Motor neuron (in vitro differentiated cells): ENCODE measurements at places on chromosomes 16 and 17.

DNA sequence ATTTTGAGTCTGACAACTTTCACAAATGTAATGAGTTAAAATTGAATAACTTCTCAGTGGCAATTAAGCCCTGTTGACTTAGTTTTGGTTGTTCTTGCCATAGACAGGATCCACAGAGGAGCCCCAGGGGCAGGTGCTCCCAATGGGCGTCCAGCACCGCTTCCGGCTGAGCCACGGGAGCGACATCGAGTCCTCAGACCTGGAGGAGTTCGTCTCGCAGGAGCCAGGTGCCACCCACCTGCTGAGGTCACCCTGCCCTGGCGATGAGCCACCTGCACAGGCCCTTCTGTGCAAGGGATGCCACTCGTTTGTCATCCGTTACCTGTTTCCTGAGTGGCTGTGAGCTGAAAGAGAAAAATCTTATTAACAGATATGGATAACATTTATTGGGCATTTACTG is 10.7 kb downstream of the CCDC40 start:
- ATAC-seq = no peak

- ATAC-seq = no peak
These were observed 104.6 kb downstream of the RAP1GAP2 start for GRCh38 chr17:2900842-2901241.

DNA sequence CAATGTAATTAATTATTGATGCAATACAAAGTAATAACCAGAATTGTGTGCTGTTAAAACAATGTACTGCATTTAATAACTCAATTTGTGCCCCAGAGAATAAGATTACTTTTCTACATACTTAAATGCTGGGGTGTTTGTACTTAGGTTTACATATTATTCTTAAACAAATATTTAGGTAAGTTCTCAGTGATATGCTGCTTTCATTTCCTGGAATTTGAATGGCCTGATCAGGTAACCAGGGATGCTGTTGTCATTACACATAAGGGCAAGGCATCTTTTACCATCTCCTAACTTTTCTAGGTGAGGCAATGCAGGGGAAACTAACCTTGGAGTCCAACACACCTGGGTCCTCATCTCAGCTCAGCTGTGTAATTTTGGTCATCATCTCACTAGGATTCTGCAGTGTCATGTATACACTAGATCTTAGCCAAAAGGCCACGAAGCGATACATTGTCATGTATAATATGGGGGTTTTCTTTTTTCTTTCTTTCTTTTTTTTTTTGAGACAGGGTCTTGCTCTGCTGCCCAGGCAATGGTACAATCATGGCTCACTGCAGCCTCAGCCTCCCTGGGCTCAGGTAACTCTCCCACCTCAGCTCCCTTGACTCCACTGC is 45.2 kb downstream of the MYO1D start:
- no peak for ATAC-seq

GRCh38 chr17:81959362-81960129 is 1.4 kb downstream of the NOTUM start:
- ATAC-seq = peak; percentile 87

DNA sequence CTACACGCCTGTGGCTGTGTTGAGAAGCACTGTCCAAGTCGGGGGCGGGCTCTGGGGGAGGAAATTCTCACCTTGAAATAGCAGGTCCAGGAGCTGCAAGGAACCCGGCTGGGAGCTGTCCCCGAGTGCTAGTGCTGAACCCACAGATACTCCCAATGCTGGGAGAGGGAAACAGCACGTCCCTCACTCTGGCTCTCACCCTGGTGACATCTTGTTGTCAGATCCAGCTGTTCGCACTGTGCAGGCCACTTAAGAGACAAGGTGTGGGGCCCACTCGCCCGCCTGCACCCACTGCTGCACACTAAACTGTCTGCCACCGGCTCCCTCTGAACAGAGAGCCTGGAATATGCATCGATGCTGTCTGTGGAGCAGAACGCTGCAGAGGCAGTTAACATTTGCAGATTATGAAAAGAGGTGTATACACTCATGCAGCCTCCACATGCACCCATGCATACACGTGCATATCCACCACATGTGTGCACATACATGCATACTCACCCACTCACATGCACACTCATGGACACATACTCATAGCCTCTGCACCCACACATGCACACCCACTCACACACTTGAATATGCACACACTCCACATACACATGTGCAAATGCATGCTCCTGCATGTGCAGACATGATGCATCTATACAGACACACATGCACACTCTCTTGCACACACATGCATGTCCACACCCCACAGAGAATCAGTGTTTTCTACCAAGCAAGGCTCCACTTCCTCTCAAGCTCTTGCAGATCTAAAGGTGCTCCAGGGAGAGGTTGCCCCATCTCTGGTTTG is 42.0 kb downstream of the MGAT5B start:
- peak; percentile 46 for ATAC-seq

DNA sequence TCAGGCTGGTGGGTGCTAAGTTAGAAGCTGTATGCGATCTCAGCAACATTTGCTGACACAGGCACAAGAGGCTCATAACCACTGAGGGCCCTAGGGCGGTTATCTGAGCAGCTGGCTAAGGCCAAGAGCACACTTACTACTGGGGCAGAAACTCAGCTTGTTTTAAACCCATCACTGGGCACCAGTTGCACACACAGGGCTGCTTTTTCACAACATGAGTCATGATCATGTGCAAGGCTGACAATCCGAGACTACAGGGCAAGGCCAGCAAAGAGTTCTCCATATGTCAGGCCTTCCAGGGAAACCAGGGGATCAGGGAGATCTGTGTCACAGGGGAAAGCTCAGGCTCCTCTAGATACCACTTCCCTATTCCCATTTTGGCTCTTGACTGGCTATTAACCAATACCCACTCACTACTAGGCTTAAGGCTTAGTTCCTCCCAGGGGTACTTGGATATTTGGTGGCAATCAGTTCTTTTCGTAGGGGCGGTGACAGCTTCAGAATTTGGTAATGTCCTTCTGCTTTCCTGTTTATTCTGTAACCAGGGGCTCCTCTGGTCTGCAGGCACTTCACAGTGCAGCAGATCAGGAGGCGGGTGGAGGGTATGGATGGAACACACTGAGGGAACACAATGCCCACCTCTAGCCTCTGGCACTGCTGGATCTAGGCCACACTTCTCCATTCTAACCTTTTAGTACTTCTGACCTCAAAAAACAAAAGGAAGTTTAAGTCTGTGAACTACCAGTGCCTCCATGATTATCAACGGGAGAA is 44.9 kb upstream of the ERN1 start:
- ATAC-seq = peak; percentile 98

DNA sequence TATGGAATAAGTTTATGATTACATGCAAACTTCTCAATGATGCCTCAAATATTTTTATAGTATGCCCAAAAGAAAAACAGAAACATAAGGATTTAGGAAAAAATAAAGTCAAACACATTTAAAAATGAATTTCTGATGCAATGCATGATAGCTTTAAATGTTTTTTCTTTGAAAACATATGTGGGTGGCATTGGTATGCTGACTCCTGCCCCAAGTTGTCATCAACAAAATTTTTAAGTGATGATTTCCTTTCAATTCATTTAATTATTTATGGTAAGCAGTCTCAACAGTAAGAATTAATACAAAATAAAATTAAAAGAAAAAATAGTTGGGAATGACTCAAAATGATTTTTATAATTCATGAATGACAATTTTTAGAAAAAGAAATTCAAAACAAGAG is 104.9 kb downstream of the CEP112 start:
- ATAC-seq = no peak

GRCh38 chr17:4566785-4567184 is 6.4 kb upstream of the GGT6 start:
- peak; percentile 89 for ATAC-seq

GRCh38 chr17:27764589-27764988 is 35.7 kb downstream of the NOS2 start:
- ATAC-seq = no peak

GRCh38 chr17:77465358-77466041 is 324.7 kb downstream of the SEC14L1 start:
- ATAC-seq = peak; percentile 76

- ATAC-seq = peak; percentile 43
These were observed 19.9 kb upstream of the ZC3H18 start for GRCh38 chr16:88550246-88550661.

- ATAC-seq = no peak
These were observed 17.0 kb upstream of the CDH15 start for GRCh38 chr16:89154390-89155183.

DNA sequence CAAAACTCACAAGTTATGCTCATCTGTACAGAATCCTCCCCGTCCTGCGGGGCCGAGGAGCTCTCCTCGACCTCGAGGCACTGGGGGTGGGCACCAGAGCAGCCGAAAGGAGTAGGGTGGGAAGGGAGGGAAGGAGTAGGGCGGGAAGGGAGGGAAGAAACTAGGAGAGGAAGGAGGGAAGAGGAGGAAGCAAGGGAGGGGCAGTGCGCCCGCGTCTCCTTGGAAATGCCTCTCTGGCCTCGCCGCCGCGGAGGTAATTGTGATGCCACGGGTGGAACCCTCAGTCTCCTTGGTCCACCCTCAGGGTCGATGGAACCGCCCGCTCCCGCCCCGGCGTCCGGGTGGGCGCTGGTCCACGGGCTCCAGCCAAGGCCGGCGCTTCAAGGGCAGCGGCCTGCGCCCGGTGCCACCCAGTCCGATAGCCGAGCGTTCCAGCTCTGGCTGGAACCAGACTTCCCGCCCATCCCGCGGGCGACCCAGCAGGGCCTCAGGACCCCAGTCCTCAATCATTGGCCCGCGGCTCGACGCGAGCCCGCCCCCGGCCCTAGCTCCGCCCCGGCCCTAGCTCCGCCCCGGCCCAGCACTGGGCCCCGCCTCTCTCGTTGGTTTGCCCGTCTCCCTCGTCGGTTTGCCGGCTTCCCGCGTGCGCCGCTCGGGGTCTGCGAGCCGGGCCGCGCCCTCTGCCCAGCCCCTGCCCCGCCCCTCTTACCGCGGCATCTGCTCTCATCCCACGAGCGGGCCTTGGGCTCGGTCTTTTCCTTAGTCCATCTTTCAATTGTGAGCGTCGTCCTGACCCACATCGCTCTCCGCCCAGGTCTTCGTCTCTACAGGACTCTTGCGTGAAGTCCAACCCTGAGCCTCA is 596 bp downstream of the PROCA1 start:
- ATAC-seq = peak; percentile 92

DNA sequence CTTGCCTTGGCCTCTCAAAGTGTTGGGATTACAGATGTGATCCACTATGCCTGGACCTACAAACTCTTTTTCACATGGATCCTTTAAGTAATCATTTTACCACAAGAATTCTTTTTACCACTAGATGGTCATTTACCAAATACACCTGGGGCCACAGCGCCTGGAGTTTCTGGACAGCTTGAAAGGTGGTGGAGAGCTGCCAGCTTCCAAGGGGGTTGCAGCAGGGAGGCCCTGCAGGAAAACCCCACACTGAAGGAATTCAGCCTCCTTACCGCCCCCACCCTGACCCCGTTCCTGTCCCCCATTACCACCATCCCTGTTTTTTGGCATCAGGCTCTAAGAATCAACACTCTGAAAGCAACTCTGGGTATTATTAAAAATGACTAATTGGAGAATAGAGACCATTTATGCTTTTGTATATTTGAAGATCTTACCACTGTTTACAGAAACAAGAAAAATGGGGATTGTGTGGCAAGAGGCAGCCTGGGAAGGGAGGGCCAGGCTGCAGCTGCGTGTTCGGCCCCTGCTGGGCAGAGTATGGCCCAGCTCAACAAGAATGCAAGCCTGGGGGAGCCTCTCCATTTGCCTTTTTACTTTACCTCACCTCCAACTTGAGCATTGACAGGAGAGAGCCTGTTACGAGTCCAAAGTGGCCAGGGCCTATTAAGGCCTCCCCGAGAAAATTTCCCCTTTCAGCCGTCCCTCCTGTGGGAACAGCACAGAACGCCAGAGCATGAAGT is 209.9 kb downstream of the ZFHX3 start:
- ATAC-seq = peak; percentile 66

DNA sequence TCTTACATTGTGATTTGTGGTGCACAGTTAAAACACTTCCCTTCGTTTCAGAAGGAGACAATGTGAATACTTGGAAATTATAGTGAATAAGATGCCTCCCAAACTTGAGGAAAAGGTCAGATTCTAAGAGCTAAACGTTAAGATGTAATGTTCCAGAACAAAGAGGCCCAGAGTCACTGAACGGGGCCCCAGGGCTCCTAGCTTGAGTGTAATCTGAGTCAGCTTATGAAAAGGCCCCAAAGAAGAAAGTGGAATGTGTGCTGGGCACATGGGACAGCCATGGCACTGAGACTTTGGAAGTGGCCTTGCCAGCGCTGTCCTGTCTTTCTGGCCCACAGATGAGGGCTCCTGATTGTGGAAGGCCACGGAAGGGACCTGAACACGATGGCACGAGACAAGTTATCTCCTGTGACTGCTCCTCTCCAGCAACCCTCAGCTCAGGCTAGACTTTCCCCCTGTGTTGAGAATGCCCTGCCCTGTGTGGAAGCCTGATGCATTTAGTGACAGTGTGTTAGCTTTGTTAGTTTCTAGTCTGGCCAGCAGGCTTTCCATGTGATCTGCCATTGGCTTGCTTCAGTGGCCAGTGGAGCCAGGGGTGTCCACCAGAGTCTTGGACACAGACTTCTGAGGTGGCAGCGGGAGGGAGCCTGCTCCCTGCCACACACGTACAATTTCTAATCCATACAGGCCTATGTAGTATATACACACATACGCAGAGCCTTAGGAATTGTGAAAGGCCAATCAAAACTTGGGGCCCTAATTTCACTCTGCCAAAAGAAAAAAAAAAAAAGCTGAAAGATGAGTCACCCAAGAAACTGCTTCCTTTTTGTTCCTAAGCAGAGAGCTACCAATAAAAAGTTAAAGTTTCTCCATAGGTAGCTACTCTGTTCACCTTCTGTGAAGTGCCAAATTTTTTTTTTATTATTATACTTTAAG is 13.1 kb downstream of the SPATA33 start:
- ATAC-seq = no peak

DNA sequence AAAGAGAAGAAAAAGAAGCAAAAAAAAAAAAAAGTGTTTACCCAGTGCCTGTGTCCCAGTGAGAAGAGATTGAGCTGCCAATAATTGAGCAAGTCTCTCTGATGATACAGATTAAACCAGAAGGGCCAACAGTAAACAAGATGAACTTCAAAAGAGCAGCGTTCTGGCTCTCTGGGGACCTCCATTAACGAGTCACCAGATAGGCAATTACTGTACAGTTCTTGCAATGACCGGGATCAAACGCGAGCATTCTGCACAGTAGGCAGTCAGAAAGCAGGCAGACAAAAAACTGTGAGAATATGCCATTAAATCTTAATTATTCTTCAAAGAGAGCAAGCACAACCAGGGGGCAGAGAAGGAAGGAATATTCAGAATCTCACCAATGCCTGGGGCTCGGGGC is 626.1 kb downstream of the TMEM114 start:
- peak; percentile 92 for ATAC-seq
